Effector CD8-positive, alpha-beta T cell (primary cell): ENCODE measurements at places on chromosomes 6 and 20.

DNA sequence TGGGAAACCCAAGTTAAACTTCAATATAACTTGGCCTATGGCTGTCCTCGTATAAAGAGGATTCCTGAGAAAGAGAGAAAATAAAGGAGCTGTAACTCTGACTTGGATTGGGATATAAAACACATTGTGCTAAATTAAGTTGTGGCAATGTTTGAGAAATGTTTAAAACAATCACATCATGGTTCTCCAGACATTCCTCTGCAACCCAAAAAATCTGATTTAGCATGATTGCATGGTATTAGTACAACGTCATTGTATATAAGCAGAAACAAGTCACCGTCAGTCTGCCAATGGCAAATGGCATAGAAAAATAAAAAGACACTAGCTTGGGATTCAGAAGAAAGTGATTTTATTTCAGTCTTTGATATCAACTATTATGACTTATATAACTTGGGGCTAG is 140.2 kb upstream of the FAM83B start:
- DNase-seq = no peak

- DNase-seq = peak; percentile 26
Measured at GRCh38 chr6:157667211-157668008, 155.6 kb upstream of the SNX9 start.

DNA sequence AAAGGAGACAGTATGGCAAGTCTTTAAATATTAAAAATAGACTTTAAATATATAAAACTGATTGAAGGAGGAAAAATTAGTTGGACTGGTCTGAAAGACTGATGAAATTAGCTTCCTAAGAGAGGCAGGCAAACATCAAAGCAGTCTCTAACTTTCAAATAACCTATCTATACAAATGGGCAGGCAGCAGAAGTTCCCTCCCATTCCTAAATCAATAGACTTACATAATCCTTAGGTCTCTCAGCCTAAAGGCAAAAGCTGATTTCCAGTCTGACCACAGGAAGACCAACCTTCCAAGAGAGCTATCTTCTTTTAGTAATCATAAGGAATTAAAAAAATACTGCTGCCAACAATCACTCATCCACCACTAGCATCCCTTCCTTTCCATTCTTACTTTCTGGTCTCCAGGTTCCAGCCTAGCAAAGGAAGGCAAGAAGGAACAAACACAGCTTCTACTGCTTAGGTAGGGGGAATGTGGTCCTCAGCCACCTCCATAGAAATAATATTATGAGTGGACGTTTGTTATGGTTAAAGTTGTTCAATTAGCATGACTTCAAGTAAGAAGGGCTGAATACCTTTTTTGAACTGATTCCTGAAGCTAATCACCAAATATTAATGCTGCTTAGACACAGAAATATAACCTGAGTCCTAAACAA is 44.1 kb downstream of the SESN1 start:
- DNase-seq = no peak

DNA sequence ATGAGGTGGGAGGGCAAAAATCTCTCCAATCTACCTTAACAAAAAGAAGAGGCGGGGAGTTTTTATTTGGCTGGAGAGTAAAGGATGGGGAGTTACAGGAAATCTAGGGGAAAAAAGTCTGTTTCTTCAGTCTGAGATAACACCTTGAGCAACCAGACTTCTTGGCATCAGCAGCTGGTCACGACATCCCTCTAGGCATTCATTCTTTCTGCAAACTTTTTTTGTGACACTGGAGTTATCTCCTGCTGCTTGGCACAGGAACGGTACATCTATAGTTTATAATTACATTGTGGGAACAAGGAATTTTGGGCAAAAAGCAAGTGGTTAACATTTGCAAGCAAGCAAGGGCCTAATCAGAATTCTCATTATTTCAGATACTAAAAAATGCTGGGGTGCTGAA is 50.6 kb upstream of the IFNGR1 start:
- no peak for DNase-seq

GRCh38 chr6:22372922-22373321 is 76.1 kb upstream of the PRL start:
- DNase-seq = no peak

DNA sequence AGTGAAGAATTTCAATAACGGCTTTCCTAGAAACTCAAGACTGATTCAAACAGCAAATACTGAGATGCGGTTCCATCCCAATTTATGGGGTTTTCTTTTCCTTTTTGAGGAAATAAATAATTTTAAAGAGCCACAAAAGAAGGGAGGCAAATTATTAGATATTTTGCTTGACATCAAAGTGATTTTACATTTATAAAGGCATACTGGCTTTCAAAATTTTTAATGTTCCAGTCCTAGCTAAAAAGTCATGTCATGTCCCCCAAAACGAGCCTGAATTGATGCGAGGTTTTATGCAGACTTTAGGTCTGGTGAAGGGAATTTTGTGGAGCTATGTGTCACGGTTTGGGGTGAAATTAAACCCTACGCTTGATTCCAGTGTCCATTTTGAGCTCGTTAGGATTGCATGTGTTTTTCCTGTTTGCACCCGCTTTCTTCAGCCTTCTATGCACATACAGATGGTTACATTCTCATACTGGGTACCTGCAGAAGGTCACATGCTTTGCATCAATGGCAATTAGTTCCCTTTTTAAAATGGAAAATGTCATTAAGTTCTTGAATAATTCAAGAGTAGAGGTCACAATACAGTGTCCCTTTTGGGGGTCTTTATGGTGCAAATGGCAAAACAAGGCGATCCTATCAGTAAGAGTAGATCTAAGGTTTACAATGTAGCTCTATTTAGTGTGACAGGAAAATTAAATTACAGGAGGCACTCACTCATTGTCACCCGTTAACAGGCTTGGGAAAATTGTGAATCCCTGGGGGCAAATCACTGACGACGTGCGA is 17.3 kb downstream of the FOXA2 start:
- no peak for DNase-seq

GRCh38 chr6:7846966-7847818 is 63.4 kb downstream of the TXNDC5 start:
- DNase-seq = no peak

GRCh38 chr20:48042628-48043027 is 257.3 kb upstream of the SULF2 start:
- DNase-seq = no peak

GRCh38 chr6:64010010-64010409 is 374.4 kb downstream of the PHF3 start:
- no peak for DNase-seq

GRCh38 chr6:29509239-29509638 is 21.5 kb upstream of the MAS1L start:
- no peak for DNase-seq

DNA sequence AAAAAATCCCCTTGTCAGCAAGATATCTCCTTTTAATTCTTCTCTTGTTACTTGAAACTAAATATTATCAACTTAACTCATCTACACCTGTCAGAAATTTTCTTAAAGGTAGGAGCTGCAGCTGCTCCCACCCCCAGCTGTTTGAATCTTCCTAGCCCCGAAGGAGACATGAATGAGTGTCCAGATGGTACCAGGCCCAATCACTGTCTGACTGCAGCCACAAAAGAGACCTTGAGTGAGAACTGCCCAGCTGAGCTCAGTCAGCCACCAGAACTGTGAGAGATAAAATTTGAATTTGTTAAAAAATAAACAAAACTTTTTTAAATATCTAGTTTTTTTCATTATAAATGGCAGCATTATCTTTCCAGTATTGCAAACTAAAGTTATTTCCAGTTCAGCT is 84.7 kb downstream of the PRSS35 start:
- DNase-seq = no peak

DNA sequence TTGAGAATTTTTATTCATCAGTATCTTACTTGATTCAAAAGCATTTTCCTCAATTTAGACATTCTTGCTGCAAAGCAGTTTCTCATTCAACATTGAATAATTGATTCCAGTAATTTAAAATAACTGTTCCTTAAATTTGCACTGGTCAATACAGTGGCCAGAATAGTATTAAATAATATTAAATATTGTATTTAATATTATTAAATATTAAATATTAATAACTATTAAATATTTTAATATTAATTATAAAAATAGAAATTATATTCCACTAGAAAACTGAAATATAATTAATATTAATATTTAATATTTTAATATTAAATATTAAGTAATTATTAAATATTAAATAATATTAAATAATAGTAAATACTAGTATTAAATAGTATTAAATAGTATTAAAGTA is 758.8 kb downstream of the EYS start:
- DNase-seq = no peak

DNA sequence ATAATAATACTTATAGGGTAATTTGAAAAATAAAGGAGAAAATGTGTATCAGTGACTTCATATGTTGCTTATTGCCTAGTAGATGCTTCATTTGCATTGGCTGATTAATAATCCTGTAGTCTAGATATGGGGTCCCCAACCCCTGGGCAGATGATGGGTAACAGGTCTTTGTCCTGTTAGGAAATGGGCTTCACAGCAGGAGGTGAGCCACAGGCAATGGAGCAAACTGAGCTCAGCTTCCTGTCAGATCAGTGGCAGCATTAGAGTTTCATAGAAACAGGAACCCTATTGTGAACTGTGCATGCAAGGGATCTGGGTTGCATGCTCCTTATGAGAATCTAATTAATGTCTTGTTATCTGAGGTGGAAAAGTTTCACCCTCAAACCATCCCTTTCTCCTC is 1049.5 kb upstream of the EPHA7 start:
- no peak for DNase-seq

DNA sequence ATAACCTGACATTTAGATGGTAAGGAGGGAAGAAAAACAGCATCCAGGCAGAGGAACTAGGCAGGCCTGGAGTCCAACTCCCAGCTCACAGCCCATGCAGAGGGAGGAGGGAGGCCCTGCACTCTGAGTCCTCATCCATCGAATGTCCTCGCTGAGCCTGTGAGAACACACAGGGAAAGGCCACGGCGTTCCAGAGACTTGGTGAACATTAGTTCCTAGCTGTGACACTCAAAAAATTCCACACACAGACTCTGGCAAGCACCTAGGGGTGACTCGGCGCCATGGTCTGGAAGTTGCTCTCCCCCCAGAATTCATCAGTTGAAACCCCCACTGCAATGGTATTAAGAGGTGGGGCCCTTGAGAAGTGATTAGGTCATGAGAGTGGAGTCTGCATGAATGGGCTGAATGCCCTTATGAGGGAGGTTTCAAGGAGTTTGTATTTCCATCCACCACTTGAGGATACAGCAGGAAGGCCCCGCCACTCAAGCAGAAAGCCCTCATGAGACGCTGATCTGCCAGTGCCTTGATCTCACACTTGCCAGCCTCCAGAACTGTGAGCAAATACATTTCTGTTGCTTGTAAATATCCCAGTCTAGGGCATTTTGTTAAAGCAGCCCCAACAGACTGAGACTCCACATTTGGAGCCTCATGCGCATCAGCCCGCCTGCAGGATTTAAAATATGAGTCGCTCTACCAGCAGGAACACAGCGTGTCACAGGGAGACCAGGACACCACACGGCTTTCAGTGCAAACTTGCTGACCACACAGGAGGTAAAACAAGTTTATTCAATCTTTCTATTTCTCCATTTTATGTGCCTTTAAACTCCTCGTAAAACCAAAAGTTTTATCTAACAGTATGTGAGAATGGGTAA is 73.9 kb downstream of the WDR27 start:
- DNase-seq = no peak

GRCh38 chr6:163327921-163328320 is 86.6 kb upstream of the QKI start:
- DNase-seq = no peak

DNA sequence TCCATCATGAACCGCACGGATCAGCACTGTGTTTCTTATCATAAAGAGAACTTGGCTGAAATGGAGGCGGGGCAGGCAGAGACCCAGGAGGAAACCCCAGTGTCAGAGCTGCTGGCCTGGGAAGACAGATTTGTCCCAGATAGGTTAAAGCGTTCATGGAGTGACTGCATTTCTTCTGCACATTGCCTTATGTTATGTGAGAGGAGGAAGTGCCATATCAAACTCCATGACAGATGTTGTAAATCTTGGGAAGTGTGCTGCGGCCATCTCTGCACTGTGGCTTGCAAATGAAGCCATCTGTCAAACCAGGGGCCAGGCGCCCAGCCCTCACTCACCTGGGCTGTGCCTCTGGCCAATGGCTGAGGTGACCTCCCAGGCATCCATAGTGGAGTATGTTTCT is 163.0 kb downstream of the SLC24A3 start:
- DNase-seq = no peak

- no peak for DNase-seq
Measured at GRCh38 chr6:149440735-149441671, 40.9 kb downstream of the SUMO4 start.

DNA sequence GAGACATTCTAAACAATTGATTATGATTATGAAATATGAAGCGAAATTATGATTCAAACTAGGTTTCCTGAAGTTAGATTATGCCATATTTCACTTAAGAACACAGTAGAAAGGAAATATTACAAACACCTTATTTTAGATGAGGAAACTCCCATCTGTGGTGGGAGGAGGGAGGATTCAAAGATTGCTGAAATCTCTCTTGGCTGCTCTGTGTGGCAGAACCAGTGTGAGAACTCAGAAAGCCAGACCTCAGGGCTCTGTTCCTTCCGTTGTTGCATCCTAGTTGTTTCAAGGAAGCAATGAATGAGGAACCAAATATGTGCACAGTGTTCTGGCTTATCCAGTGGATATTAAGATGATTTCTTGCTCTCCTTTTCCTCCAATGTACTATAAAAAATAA is 2.1 kb downstream of the TAAR5 start:
- no peak for DNase-seq
